ENCODE measurements at places on chromosomes 7 and 10. TPM values are rescaled to one million over a fixed set of nuclear protein-coding genes. Genes with fewer than 3 reads are reported as not detected.

DNA sequence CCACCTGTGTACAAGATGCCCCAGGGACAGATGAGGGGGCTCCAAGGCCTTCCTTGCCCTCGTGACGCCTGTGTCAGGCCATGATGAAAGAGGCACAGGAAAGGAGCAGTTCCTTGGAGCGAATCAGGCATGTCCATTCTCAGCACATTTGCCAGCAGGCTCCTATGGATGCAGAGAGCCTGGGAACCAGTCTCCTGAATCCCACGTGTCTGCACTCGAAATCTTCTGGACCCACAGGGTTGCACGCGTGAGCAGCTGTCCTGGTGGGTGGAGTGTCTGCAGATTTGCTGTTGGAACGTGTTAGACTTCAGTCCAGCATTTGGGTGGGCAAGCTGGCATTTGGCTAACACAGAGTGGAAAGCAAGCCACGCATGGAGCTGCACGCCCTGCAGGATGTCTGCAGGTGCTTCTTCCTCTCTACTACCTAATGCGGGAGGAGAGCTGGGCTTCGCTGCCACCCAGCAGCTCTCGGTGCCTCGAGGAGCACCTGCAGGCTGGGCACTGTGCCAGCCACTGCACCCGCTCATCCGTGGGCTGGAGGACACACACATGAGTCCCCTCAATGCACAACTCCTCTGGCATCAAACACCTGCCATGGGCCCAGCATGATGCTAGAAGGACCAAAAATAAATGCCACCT is 140.7 kb downstream of the PAXIP1 start:
- no peaks in the 10 kb centered on the region for H3K4me1 ChIP-seq
- H3K27ac ChIP-seq, result no peak overlapping the region
- H3K4me3 ChIP-seq, result no peak overlapping the region
- DNase-seq, result no peak
- no peaks in the 10 kb centered on the region for H3K36me3 ChIP-seq

DNA sequence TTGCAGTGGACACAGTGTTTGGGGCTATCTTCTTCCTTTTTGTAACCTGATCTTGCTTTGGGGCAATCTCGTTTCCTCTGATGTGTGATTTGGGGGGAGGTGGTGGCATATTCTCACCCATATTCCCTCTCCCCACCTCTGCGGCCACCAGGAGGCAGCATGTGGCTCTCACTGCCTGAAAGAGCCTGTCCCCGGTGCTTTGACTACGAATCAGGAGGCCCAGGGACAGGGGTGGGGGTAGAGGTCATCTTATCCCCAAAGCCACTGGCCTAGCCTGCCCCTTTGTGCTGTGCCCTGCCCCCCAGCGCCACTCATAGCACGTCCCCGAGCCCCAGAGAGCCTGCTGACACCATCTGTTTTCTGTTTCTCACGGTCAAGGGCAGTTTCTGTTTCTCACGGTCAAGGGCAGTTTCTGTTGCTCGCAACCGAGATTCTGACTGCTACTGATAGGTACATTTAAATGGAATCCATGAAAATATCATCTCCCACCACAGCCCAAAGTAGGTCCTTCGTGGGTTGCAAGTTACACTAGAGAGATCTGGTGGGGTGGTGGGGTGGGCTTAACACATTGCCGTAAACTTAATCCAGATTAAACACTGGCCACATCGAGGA is 28.2 kb downstream of the PHYH start:
- H3K36me3 ChIP-seq, result no peaks in the 10 kb centered on the region
- DNase-seq, result no peak
- no peak overlapping the region for H3K4me3 ChIP-seq
- H3K4me1 ChIP-seq, result no peaks in the 10 kb centered on the region

GRCh38 chr10:43407148-43407575 is 1.8 kb downstream of the HNRNPF start:
- no peak for DNase-seq
- H3K36me3 ChIP-seq, result peaks cover 9% of the 10 kb centered on the region
- H3K27me3 ChIP-seq, result no peaks in the 10 kb centered on the region
- H3K4me1 ChIP-seq, result peaks cover 26% of the 10 kb centered on the region
- peak overlapping the region; percentile 96 for H3K4me3 ChIP-seq

GRCh38 chr7:157445246-157445955 is 108.6 kb downstream of the DNAJB6 start:
- no peaks in the 10 kb centered on the region for H3K27me3 ChIP-seq
- H3K36me3 ChIP-seq, result no peaks in the 10 kb centered on the region

GRCh38 chr7:30154111-30154587 is 19.4 kb downstream of the MTURN start:
- H3K27me3 ChIP-seq, result peaks cover 2% of the 10 kb centered on the region
- no peaks in the 10 kb centered on the region for H3K4me1 ChIP-seq
- no peak overlapping the region for H3K27ac ChIP-seq
- H3K36me3 ChIP-seq, result no peaks in the 10 kb centered on the region

GRCh38 chr7:135282561-135283254 is 49.1 kb downstream of the STRA8 start:
- 0 out of 2 replicates have a peak, but pooled peaks cover 3% of the 10 kb centered on the region for H3K4me1 ChIP-seq
- H3K4me3 ChIP-seq, result no peak overlapping the region
- H3K36me3 ChIP-seq, result no peaks in the 10 kb centered on the region

- DNase-seq, result no peak
- H3K4me3 ChIP-seq, result no peak overlapping the region
- H3K27ac ChIP-seq, result no peak overlapping the region
- no peaks in the 10 kb centered on the region for H3K27me3 ChIP-seq
- H3K36me3 ChIP-seq, result no peaks in the 10 kb centered on the region
These were observed 91.4 kb downstream of the IPMK start for GRCh38 chr10:58175990-58176900.

- H3K27ac ChIP-seq, result no peak overlapping the region
- H3K27me3 ChIP-seq, result no peaks in the 10 kb centered on the region
- peaks cover 48% of the 10 kb centered on the region for H3K4me1 ChIP-seq
These were observed 9.6 kb downstream of the FAM53B start for GRCh38 chr10:124734311-124735166.

DNA sequence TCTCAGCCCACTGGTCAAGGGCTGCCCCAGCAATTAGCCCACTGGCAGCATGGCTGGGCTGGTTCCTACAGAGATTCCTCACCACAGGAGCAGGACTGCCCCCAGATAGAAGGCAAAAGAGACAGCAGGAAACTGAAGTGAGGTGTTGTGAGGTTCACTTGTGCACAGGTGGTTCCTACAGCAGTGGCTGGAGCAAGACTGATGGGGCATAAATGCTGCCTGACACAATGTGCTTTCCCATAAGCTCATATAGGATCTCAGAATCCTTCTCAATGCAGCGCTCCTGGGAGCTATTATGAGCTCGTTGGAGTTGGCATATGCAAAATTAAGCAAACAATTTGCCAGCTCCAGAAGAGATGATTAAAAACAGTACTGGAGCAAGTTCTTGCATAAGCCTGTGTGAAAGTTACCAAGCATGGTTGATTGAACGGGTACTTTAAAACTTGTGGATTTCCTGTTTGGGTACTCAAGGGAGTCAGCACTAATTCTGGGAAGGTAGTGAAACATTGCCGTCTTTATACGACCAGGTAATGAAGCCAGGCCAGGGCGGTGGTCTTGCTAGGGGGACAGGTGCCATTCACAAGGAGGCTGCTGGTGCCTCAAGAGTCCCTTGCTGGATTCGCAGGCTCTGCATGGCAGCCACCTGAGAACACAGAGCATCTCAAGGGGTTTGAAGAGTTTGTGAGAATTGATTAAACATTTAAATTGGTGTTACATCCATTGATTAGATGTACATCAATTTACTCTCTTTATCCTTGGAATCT is 20.3 kb upstream of the PRKCQ start:
- no peak for DNase-seq
- H3K36me3 ChIP-seq, result no peaks in the 10 kb centered on the region
- H3K27ac ChIP-seq, result no peak overlapping the region
- H3K27me3 ChIP-seq, result peaks cover 3% of the 10 kb centered on the region

- H3K4me3 ChIP-seq, result no peak overlapping the region
- no peaks in the 10 kb centered on the region for H3K36me3 ChIP-seq
- no peaks in the 10 kb centered on the region for H3K27me3 ChIP-seq
These were observed 119.3 kb upstream of the CHST15 start for GRCh38 chr10:124212702-124213101.

GRCh38 chr7:150321788-150322113 is 1.4 kb upstream of the LRRC61 start:
- H3K27ac ChIP-seq, result peak overlapping the region; percentile 50
- H3K36me3 ChIP-seq, result no peaks in the 10 kb centered on the region
- H3K27me3 ChIP-seq, result no peaks in the 10 kb centered on the region
- no peak overlapping the region for H3K4me3 ChIP-seq
- peaks cover 26% of the 10 kb centered on the region for H3K4me1 ChIP-seq
- DNase-seq, result no peak

GRCh38 chr10:132565516-132566209 is 28.1 kb downstream of the INPP5A start:
- no peak overlapping the region for H3K4me3 ChIP-seq
- no peak overlapping the region for H3K27ac ChIP-seq
- peaks cover 36% of the 10 kb centered on the region for H3K4me1 ChIP-seq
- H3K27me3 ChIP-seq, result no peaks in the 10 kb centered on the region

- peaks cover 65% of the 10 kb centered on the region for H3K4me1 ChIP-seq
- peak overlapping the region; percentile 86 for H3K27ac ChIP-seq
- H3K36me3 ChIP-seq, result no peaks in the 10 kb centered on the region
- no peak overlapping the region for H3K4me3 ChIP-seq
These were observed 44.6 kb downstream of the FAM20C start for GRCh38 chr7:236967-237366.

DNA sequence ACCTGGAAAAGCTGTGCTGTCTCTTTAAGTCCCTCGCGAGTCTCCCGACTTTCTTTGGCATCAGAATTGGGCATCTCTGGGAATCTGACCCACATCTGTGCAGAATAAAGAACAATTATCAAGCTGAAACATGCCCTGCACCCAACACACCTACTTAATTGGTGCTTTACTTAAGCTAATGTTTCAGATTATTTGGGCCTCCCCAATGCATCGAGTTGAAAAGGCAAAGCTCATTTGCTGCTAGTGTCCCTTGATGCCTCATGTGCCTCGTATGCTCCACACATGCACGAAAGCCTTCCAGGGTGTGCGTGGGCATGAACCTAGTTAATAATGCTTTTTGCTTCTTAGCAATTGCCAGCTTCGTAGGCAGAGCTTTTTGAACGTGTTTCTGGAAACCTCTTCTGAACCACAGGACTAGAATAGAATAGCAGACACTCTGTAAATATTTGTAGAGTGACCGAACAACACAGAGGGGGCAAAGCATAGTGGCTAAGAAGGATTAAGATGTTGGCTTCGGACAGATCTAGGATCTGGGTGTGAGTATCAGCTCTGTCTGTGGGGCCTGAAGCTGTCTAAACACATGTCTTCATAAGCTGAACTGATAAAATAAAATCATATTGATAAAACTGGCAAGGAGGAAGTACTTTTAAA is 26.7 kb upstream of the FGFR2 start:
- H3K4me3 ChIP-seq, result no peak overlapping the region
- H3K36me3 ChIP-seq, result no peaks in the 10 kb centered on the region
- H3K4me1 ChIP-seq, result no peaks in the 10 kb centered on the region
- H3K27me3 ChIP-seq, result peaks cover 3% of the 10 kb centered on the region
- H3K27ac ChIP-seq, result no peak overlapping the region

DNA sequence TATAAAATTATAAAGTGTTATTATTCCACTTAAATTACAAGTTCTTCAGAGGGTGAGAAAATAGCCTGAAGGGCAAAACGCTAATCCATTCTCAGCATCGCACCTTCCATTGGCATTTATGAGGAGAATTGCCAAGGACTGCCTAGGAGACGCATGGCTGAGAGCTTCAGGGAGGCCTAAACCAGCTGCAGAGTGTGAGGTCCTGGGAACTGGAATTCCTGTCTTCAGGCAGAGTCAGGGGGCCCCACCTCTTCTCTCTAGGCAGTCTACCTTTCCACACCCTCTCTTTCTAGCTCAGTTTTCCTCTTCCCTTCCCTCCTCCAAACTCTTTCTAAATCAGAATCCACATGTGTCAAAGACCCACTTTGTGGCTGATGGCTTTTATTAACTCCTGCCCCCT is 35.3 kb downstream of the LRRC72 start:
- no peaks in the 10 kb centered on the region for H3K36me3 ChIP-seq
- no peaks in the 10 kb centered on the region for H3K27me3 ChIP-seq
- H3K27ac ChIP-seq, result no peak overlapping the region
- no peaks in the 10 kb centered on the region for H3K4me1 ChIP-seq
- H3K4me3 ChIP-seq, result no peak overlapping the region

GRCh38 chr7:16803125-16803524 is 1.7 kb downstream of the AGR2 start:
- DNase-seq, result no peak
- no peaks in the 10 kb centered on the region for H3K27me3 ChIP-seq
- H3K4me1 ChIP-seq, result peaks cover 36% of the 10 kb centered on the region
- H3K4me3 ChIP-seq, result peak overlapping the region; percentile 1

GRCh38 chr7:53684693-53685092 is 649.3 kb downstream of the POM121L12 start:
- H3K27me3 ChIP-seq, result no peaks in the 10 kb centered on the region
- DNase-seq, result no peak
- no peaks in the 10 kb centered on the region for H3K4me1 ChIP-seq
- no peak overlapping the region for H3K4me3 ChIP-seq
- no peaks in the 10 kb centered on the region for H3K36me3 ChIP-seq

GRCh38 chr7:108189733-108190388 is 59.7 kb upstream of the LAMB4 start:
- H3K27ac ChIP-seq, result no peak overlapping the region
- no peak overlapping the region for H3K4me3 ChIP-seq
- no peaks in the 10 kb centered on the region for H3K27me3 ChIP-seq
- DNase-seq, result no peak
- H3K4me1 ChIP-seq, result no peaks in the 10 kb centered on the region
- no peaks in the 10 kb centered on the region for H3K36me3 ChIP-seq

DNA sequence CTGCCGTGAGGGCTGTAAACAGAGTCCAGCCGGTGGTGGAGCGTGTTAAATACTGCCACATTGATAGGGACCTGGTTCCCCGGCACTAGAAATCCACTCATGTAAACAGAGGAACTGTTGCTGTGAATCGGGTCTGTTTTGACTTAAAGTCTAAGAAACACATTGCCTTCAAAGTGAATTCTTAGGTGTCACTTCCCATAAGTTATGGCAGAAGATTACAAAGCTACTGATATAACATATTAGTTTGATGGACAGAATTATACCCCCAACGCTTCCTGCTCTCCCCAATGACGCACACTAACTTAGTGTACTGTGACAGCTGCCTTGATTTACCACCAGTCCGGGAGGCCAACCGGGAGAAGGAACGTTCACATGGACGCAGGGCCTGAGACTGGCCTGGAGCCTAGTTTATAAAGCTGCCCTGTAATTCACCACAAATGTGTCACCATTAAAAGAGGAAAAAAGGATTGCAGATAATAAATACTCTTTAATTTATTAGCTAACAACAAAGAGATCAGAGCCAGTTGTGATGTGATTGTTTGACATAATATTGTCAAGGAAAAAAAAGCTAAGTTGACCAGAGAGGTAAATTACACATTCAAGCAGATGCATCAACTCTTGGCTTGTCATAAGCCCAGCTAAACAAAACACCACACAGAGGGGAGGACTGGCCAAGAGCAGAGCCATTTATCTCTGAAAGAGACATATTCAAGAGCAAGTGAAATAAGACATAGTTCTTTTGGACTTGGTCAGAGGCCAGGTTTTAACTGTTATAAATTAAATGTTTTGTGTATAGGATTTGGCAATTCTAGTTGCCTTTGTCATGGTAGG is 820.6 kb downstream of the LRMDA start:
- no peaks in the 10 kb centered on the region for H3K36me3 ChIP-seq
- H3K27me3 ChIP-seq, result no peaks in the 10 kb centered on the region
- no peaks in the 10 kb centered on the region for H3K4me1 ChIP-seq
- H3K27ac ChIP-seq, result no peak overlapping the region
- H3K4me3 ChIP-seq, result no peak overlapping the region
- no peak for DNase-seq

Gene TMEM213
- total RNA-seq, result not detected

Gene CLCN1
- 0.15 TPM for total RNA-seq

Gene PPP1R17
- not detected for total RNA-seq

Gene EBLN1
- total RNA-seq, result not detected

Gene LDB3
- total RNA-seq, result 0.15 TPM

Gene NEUROD6
- total RNA-seq, result not detected

Gene NSUN5
- total RNA-seq, result 66.8 TPM

Gene NRP1
- total RNA-seq, result 93.4 TPM

Gene REPIN1
- total RNA-seq, result 209 TPM

Gene PLCE1
- total RNA-seq, result 39.7 TPM

Gene PRSS58
- total RNA-seq, result not detected

All from Panc1 (cell line).